Mammary epithelial cell (primary cell): ENCODE measurements at places on chromosomes 7 and 10. TPM values are rescaled to one million over a fixed set of nuclear protein-coding genes. Genes with fewer than 3 reads are reported as not detected.

Gene AGBL3
- 1.2 TPM for total RNA-seq

Gene SPDYE5
- total RNA-seq = not detected

Gene OPALIN
- total RNA-seq = not detected

Gene VAX1
- total RNA-seq = not detected

Gene ABLIM1
- total RNA-seq = 164 TPM

Gene SPDYE3
- total RNA-seq = not detected in 2 replicates

Gene FAM20C
- total RNA-seq = 48.5 TPM

Gene AS3MT
- 1.1 and 1.7 TPM in 2 replicates for total RNA-seq

Gene CC2D2B
- total RNA-seq = 0.33 TPM

Gene SKIDA1
- total RNA-seq = 0.16 and 1.3 TPM in 2 replicates
